Stimulated activated CD4-positive, alpha-beta T cell treated with anti-CD3 and anti-CD28 coated beads, Interleukin-12 subunit alpha, Interleukin-12 subunit beta, amount 100 ng/mL, for 24 hours (primary cell): ENCODE measurements at places on chromosomes 7 and 10.

- DNase-seq: no peak
These were observed 9.0 kb upstream of the RSBN1L start for GRCh38 chr7:77687100-77687746.

- no peak for DNase-seq
These were observed 6.3 kb upstream of the HGF start for GRCh38 chr7:81776161-81776560.

GRCh38 chr10:125513429-125514182, 169.4 kb downstream of the TEX36 start:
- no peak for DNase-seq

DNA sequence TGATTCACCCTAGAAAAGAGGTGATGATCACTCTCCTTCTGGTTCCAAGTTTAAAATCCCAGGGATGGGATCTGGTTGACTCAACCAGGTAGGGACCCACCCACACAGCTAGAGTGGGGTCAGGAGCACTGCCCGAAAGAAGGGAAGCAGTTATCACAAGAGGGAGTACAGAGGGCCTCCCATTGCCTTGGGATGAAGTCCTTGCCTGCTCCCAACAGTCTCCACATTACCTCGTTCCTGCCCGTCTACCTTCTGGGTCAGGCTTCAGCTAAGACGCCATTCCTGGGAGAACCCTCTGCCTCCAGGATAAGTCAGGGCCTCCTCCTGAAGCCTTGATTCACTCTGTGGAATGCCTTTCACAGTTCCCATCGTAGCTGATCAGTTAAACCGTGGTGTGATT, 23.8 kb downstream of the ZMIZ2 start:
- no peak for DNase-seq

GRCh38 chr10:102280397-102281101, 35.2 kb downstream of the GBF1 start:
- DNase-seq: no peak

GRCh38 chr7:66356277-66356721, 151.2 kb downstream of the TPST1 start:
- DNase-seq: no peak

DNA sequence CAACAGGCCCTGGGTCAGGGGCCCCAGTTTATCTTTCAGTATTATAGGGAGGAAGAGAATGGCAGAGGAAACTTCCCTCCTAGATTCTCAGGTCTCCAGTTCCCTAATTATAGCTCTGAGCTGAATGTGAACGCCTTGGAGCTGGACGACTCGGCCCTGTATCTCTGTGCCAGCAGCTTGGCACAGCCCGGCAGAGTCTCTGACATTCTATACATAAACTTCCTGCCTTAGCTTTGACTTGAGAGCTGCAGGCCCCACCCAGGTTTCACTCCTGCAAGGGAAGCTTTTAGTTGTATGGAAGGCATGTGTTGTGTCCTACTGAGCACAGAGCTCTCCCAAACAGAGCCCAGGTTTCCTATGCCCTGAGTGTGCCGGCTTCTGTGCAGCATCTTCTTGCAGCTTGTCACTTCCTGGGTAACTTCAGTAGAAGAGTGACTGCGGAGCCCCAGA, 205.6 kb upstream of the PRSS58 start:
- no peak for DNase-seq

- DNase-seq: no peak
These were observed 126.7 kb downstream of the RGS10 start for GRCh38 chr10:119415536-119416503.

- no peak for DNase-seq
These were observed 38.7 kb upstream of the GSAP start for GRCh38 chr7:77454802-77455201.

DNA sequence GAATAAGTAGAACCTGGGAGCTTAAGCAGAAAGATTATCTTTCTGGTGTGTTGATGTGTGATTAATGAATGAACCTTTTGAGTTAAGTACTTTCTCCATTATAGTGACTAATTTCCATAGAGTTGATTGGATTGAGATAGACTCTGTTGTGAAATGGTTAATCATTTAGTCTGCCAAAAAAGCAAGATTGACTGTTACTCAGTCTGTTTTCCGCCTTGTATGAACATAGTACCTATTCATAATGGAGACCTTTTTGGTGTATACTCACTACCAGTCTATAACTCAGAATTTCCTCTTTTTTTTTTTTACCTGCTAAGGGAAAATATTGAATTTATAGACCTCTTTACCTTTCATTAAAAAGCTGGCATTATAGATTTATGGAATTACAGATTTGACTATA, 14.4 kb upstream of the NPVF start:
- DNase-seq: no peak

DNA sequence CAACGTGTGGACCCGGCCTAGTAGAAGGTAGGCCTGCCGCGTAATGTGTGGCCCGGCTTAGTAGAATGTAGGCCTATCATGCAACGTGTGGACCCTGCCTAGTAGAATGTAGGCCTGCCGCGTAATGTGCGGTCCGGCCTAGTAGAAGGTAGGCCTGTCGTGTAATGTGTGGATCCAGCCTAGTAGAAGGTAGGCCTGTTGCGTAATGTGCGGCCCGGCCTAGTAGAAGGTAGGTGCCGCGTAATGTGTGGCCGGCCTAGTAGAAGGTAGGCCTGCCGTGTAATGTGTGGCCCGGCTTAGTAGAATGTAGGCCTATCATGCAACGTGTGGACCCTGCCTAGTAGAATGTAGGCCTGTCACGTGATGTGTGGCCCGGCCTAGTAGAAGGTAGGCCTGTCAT, 11.9 kb upstream of the GTPBP4 start:
- no peak for DNase-seq

DNA sequence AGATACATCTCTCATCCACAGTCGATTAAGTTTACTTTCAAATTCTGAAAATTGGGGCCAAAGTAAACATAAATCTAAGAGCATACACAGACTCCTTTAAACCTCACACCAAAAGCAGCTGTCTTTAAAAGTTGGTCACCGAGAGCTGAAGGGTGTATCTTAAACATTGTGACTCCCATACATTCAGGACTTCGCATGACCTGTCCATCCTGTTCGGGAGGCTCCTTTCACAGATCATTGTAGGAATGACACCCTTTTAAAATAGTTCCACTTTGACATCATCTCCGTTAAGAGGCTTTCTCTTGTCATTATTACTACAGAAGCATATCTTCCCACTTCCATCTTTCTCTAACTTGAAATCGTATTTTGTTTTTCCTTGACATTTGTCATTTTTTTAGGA, 440.0 kb downstream of the DNAJB9 start:
- no peak for DNase-seq

- no peak for DNase-seq
These were observed 86.5 kb downstream of the PPP1R3A start for GRCh38 chr7:113832196-113832745.

- no peak for DNase-seq
These were observed 86.9 kb downstream of the VWC2 start for GRCh38 chr7:49860293-49860692.

DNA sequence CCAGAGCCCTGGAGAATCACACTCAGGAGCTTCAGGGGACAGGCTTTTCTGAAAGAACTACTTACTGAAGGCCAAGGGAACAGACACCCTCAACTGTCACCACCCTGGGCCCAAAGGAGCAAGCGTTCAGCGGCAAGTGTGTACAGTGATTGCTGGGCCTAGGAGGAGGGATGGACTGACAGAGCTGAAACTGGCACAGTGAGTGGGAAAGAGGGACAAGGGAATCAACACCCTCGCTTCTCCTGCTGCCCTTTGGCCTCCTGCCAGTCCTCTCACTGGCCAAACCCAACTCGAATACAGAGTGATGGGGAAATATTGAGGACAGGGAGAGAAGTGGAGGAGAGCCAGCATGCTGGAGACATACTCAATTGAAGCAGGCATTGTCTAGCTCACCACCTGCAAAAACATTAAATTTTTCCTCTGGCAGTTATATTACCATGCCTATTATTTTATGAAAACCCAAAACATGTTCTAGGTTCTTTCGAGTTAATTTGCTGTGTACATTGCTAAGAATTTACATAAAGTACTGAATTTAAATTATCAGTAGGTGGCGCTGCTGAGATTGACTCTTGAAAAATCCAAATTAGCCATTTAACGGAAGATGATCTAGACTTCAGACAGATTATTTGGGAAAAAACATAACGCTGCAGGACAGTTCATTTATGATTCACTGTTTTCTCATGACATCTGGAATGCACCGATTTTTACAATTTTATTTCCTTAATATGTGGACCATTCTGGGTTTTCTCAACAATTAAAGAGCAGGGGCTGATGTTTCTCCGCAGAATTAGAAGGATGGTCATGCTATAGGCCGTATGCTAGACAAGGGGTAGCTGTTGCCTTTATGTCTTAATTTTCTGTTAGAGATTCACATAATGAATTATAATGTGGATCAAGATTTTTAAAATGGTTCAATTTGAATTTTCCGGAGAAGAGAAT, 14.7 kb upstream of the TMEM236 start:
- DNase-seq: no peak

DNA sequence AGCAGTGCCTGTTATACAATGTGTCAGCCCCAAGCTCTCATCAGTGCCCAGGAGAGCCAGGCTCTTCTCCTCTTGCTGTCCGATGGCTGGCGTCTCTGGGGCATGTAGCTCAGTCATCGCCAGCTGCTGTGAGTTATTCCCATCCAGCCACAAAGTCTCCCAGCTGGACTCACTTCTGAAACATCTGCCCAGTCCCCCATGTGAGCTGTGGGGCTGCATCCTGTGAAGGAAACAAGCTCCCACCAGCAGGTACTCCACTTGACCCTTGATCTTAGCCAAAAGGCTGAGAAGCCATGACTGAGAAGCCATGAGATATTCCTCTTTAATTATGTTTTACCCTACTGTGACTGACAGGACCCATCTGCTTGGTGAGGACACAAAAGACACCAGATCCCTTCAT, 212.7 kb upstream of the IGFBP3 start:
- DNase-seq: no peak

GRCh38 chr10:14712991-14713424, 61.7 kb downstream of the FAM107B start:
- no peak for DNase-seq

- no peak for DNase-seq
These were observed 126.5 kb downstream of the SLIT1 start for GRCh38 chr10:97059006-97059871.

GRCh38 chr7:112058686-112059085, 147.5 kb downstream of the DOCK4 start:
- no peak for DNase-seq

- DNase-seq: no peak
These were observed 145.3 kb downstream of the BTAF1 start for GRCh38 chr10:92068900-92069299.

- no peak for DNase-seq
These were observed 55.9 kb downstream of the ITIH5 start for GRCh38 chr10:7610651-7611389.

GRCh38 chr7:106417273-106417902, 132.6 kb upstream of the NAMPT start:
- DNase-seq: no peak

- no peak for DNase-seq
These were observed 55.9 kb downstream of the ELFN1 start for GRCh38 chr7:1725766-1726630.

GRCh38 chr7:141207661-141208060, 133.8 kb downstream of the TMEM178B start:
- no peak for DNase-seq

DNA sequence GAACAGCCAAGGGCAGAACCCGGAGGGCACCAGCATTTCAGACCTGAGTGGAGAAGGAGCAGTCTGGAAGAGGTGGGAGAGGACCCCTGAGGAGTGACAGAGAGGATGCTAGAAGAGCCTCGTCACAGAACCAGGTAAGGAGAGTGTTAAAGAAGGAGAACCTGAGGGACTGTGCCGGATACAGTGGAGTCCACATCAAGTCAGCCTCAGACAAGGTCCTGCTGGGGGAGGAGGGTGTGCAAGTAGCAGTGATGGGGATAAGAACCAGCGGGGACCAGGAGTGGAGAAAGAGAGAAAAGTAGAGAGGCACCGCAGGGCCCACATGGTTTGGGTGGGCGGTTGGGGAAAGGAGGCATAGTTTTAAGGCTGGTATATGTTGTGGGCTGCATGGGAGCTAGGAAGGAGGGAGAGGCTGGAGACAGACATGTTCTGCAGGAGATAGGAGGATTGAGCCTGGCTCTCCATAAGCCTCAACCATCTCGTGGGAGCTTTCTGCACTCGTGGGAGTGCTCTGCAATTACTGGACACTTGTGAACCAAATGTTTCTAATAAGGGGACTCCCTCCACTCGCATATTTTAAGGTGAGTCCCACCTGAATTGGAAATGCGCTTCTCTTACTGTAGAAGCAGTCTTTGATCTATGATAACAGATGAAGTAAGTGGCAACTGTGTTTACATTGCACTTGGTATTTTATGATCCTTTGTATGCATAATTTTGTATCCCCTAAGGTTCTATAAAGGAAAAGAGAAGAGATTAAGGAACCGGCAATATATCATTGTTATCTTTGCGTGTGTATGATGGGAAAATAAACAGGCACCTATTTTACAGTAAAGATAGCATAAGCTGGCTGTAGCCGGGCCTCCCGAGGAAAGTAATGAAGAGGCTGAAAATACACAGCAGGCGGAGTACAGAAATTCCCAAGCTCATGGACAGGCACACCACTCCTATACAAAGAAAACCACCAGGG, 154.8 kb downstream of the ADAM12 start:
- DNase-seq: no peak

GRCh38 chr10:27207350-27207749, 33.2 kb downstream of the ACBD5 start:
- no peak for DNase-seq

- DNase-seq: no peak
These were observed 1.2 kb upstream of the FAM241B start for GRCh38 chr10:69628891-69629290.

GRCh38 chr7:133741078-133741477, 386.1 kb upstream of the LRGUK start:
- DNase-seq: no peak

DNA sequence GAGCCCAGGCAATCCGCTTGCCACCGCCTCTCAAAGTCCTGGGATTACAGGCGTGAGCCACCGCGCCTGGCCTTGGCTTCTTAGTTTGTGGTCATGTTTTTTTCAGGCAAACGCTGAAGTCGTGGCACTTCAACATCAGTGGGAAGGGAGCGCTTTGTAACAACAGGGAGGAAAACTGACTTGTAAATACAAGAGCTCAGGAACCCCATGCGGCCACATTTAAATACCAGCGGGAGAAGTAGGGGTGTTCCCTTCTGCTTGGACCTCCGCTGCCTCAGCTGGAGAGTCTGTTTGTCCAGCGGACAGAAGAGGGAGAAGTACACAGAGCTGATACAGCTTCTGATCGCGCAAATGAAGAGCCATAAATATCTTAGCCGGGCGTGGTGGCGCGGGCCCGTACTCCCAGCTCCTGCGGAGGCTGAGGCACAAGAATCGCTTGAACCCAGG, 108.7 kb upstream of the KMT2C start:
- no peak for DNase-seq

GRCh38 chr7:117858712-117859111, 14.5 kb downstream of the CTTNBP2 start:
- DNase-seq: no peak

- no peak for DNase-seq
These were observed 1.8 kb downstream of the SNCG start for GRCh38 chr10:86960003-86960862.

- DNase-seq: no peak
These were observed 101.3 kb downstream of the COL13A1 start for GRCh38 chr10:69902835-69903535.

- no peak for DNase-seq
These were observed 101.1 kb downstream of the ELAPOR2 start for GRCh38 chr7:86958380-86958779.
